ENCODE measurements at places on chromosomes 3 and 15.

GRCh38 chr15:30953731-30954378 is 37.6 kb downstream of the MTMR10 start:
- peak; percentile 19 for DNase-seq

DNA sequence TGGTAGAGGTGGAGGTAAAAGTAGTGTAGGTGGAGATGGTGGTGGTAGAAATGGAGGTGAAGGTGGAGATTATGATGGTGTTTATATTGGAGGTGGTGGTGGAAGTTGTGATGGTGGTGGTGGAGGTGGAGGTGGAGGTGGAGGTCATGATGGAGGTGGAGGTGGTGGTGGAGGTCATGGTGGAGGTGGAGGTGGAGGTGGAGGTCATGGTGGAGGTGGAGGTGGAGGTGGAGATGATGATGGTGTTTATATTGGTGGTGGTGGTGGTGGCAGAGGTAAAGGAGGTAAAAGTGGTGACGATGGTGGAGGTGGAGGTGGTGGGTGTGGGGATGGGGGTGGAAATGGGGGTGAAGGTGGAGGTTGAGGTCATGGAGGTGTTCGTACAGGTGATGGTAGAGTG is 107.8 kb downstream of the ASB7 start:
- no peak for DNase-seq

- DNase-seq: no peak
Measured at GRCh38 chr15:98843844-98844243, 163.7 kb downstream of the PGPEP1L start.

GRCh38 chr3:194100856-194101390 is 35.0 kb upstream of the HES1 start:
- peak; percentile 33 for DNase-seq

DNA sequence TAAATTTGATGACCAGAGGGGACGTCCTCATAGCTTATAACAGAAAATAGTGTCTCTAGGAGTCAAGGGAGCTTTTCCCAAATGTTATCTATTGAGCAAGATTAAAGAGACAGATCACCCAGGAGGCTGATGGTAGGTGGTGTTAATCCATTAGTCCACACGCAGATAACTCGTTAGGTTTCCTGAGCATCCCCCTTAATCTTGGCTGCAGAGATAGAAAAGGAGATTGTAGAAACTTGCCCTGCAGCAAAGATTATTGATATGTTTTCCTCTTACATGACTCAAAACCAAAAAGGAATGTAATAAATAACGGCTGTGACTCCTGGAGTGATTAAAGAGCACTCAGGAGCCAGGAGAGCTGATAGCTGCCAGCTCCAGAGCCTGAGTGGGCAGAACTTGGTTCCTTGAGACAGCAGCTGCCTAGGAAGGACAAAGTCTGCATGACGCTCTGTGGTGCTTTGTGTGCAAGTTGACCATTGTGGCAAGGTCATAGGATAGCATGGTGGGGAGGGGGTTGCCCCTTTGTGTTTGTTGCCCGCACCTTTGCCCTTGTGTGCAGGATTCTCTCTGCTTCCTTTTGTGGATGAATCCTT is 234.8 kb downstream of the PTPRG start:
- DNase-seq: no peak

GRCh38 chr15:90863987-90864386 is 4.4 kb upstream of the FURIN start:
- no peak for DNase-seq

DNA sequence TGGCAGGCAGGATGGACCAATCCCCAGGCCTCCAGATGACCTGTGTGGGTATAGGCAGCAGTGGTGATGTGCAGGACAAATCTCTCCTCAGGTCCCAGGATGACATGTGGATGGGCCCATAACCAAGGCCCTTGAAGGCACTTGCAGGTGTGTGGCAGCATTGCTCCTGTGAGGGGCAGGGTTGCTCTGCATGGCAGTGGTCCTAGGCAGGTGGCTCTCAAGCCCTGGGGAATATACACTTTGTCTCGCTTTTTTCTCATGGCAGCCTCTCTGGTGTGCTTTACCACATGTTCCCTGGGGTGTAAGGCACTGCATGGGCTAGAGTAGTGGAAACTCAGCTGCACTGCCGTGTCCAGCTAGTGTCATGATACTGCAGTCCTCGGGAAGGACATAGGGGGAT is 503.6 kb downstream of the UNC13C start:
- no peak for DNase-seq

DNA sequence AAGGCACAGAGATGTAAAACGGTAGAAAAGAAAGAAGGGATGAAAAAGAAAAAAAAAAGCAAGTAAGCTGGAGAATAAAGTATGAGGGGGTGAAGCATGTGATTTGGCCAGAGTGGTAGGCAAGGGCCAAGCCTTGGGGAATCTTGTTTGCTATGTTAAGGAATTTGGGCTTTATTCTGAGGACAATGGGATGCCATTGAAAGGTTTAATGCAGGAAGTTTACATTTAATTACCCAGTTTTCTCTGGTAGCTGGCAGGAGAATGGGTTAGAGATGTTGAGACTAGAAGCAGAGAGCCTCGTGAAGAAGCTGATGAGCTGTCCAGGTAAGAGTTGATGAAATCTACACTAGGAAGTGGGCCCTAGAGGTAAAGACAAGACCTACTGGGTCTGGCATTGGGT is 455.9 kb downstream of the PDCD6IP start:
- DNase-seq: no peak

GRCh38 chr3:69044608-69045007 is 7.5 kb downstream of the TMF1 start:
- no peak for DNase-seq

DNA sequence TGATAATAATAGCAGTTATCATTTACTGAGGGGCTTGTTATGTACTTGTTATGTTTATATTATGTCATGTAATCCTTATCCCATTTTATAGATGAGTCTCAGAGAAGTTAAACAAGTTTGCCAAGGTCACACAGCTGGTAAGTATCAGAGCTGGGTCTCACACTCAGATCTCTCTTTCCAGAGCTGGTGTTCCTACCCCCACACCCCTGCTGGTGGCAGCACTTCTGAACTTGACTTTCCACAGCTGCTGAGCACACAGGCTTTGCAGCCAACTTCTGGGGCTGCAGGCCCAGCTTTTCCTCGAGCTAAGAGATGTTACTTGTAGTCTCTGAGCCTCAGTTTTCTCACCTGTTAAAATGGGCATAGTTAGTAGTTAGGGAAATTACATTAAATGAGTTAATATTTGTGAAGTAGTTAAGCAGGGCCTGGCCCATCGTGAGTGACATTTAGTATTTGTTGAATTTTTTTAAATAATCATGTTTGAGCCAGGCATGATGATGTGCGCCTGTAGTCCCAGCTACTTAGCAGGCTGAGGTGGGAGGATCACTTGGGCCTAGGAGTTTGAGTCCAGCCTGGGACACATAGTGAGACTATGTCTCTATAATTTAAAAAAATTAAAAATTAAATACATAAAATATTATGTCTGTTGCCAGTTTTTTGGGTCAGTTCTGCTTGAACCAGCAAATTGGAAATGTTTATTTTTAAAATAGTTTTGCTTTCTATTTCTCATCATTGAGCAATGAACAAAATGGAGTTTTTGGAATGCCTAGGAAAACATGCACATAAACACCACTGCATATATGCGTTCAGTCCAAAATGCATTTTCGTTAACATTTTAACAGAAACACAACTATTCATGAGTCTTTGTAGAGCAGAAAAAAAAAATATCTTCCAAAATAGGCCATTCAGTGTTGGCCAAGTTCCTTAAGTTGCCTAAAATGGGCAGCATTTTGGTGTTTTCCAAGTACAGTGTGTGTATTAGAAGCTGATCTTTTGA is 87.3 kb downstream of the SMAD6 start:
- no peak for DNase-seq

GRCh38 chr3:183837894-183838293 is 12.5 kb upstream of the MAP6D1 start:
- no peak for DNase-seq

DNA sequence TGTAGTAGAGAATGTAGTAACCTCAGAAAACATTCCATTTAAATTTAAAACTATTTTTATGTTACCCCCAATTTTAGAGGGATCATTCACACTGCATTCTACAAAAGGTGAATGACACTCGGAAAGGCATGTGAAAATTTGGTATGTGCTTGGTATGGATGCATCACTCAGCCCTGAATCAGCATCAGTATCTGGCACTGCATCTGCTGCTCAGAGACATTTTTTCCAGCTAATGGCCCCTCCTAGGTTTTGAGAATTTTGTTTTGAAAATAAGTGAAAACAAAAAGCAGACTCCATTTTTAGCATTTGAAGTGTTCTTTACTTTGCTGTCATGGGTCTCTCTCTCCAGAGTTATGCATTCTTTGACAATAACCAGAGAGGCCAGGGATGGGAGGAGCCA is 15.6 kb upstream of the WWTR1 start:
- DNase-seq: no peak
